ENCODE measurements at places on chromosomes 4 and X.

DNA sequence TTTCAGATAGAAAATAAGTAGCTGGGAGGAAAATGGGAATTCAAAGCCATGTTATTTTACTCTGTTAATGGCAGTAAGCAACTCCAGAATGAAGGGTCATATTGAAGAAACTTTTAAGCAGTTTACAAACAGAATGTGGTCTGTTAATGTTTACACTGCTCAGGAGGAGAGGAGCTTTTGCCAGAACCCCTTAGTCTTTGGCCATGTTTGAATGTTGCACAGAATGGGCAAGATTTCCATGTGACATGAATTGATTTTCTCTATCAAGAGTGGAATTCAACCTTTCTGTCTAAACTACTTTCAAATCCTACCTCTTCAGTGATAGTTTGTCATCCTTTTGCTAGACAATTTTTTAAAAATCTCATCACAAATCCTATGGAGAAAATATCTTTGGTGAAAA, 115.8 kb upstream of the DGKK start:
- no peak for DNase-seq

DNA sequence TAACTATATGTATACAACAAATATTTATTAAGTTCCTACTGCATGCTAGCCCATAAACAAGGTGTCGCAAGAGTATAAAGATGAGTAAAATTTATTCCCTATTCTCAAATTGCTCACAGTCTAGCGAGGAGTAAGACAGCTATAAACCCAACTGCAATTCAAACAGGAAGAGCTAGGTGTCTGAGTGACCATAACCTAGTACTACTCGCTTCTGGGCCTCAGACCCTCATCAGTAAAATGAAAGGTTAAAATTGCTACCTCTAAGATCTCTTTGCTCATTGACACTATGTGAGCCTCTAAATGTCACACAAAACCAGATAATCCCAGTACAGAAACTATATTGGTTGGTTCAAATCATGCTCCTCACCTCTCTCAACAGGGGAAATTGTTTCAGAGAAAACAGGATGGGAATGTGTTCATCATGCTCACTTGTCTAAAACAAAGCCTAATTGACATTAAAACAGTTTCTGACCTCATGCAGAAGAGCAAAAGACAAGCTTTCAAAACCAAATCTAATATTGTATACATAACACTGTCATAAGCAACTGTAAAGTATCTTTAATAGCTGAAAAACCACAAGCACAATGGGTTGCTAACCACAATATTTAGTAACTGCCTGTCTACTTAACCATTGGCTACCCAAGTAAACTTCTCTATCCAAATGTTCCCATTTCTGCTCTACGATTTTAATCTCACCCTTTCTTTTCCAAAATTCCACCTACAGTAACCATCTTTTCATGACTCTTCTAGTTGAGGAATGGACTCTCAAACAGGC, 264.6 kb upstream of the FMR1 start:
- DNase-seq, result no peak

GRCh38 chr4:115042496-115042895, 70.9 kb downstream of the NDST4 start:
- peak; percentile 1 for DNase-seq

DNA sequence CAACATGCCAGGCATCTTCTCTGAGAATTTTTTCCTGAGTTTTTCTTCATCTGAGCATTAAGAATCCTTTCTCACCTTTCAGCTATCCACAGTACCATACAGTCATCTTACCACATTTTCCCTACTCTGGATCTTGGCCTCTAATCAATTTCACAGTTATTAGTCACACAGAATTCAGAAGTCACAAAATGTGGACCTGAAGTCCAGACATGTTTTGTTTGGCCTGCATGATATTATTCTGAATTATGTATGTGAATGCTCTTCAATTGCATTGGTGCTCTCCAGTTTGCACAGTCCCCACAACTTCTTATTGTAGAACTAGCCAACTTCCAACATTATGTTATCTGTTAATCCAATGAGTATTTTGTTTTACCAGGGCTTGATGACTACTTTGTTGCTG, 102.3 kb upstream of the GRIA3 start:
- DNase-seq, result peak; percentile 49

GRCh38 chrX:130746709-130747342, 156.2 kb downstream of the ENOX2 start:
- peak; percentile 29 for DNase-seq

DNA sequence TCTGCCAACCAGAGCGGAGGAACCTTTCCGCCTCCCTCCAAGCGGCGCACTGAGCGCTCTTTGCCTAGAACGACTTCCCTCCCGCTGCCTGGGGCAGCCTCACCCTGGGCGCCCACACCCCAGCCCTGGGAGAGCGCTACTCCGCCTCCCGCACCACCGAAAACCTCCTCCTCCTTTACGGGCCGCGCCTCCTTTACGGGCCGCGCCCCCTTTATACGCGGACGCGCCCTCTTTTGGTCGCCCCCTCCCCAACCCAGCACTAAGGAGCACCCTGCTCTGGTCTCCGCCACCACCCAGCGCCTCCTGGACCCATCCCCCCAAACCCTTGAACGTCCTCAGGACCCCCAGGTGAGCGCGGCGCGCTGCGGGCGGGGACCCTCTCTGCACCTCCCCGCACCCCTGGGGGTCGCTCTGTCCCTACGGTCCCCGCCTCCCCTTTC, 586 bp upstream of the NSG1 start:
- DNase-seq, result peak; percentile 17

GRCh38 chr4:106095408-106095807, 200.1 kb downstream of the NPNT start:
- peak; percentile 48 for DNase-seq

DNA sequence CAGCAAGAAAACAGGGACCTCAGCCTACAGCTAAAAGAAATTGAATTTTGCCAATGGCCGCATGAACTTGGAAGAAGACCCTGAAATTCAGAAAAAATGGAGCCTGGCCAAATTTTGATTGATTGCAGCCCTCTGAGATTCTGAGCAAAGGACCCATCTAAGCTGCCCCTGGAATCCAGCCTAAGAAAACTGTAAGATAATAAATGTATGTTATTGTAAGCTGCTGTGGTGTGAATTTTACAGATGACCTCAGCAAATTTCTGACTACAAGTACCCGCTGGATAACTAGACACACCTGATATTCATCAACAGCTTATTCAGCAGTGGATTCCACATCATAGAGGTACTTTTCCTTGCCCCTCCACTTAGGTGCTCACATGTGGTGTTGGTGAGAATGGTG, 119.5 kb upstream of the EPHA5 start:
- peak; percentile 14 for DNase-seq

GRCh38 chr4:79862821-79863220, 210.2 kb downstream of the ANTXR2 start:
- no peak for DNase-seq

DNA sequence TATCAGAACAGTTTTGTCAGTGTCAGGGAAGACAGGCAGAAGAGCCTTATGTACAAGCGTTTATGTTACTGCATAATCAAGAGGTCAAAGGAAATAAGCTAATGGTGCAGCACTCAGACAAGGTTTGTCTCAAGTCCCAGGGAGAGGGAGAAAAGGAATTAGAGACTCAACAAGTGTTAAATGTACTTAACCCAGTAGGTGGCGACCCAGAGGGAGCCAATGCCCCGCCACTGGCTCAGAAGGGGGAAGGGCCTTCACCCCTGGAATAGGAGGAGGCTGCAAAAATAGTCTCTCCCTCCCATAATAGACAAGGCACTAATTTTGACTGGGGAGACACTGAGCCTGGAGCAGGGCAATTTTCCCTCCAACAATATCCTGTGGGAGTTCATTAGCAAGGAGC, 14.1 kb upstream of the PAPSS1 start:
- DNase-seq, result no peak

- peak; percentile 35 for DNase-seq
Measured at GRCh38 chr4:123524958-123525628, 128.5 kb downstream of the SPRY1 start.

- DNase-seq, result no peak
Measured at GRCh38 chrX:129813662-129814368, 29.9 kb downstream of the ZDHHC9 start.

- no peak for DNase-seq
Measured at GRCh38 chr4:168781341-168781740, 228.7 kb downstream of the CBR4 start.

DNA sequence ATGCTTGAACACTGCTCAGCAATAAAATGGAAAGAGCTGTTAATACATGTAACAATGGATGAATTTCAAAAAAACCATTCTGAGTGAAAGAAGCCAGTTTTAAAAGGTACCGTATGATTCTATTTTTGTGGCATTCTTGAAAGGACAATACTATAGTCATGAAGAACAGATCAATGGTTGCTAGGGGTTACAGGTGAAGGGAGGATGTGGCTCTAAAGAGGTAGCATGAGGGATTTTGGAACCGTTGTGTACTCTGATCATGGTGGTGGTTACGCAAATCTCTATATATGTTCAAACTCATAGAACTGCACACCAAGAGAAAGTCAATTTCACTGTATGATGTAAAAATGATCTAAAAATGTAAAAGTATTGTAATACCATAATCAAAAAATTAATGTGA, 40.0 kb upstream of the CTAG2 start:
- DNase-seq, result no peak

DNA sequence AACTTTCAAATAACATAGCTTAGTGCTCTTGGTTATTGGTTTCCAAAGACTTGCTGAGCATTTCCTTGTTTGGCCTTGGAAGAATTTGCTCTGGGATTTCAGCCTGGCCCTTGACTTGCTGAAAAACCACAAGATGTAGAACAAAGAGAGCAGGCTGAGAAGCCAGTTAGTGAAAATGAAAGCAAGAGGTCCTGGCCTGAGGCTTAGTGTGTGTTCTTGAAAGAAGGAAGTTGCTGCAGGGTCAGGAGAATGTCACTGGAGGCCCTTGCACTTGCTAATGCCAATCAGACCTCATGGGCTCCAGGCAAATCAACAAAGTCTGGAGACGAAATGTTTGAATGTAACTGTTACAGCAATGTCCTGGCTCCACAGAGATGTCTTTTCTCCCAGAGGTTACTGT, 79.4 kb downstream of the SYNPO2 start:
- DNase-seq, result peak; percentile 94

DNA sequence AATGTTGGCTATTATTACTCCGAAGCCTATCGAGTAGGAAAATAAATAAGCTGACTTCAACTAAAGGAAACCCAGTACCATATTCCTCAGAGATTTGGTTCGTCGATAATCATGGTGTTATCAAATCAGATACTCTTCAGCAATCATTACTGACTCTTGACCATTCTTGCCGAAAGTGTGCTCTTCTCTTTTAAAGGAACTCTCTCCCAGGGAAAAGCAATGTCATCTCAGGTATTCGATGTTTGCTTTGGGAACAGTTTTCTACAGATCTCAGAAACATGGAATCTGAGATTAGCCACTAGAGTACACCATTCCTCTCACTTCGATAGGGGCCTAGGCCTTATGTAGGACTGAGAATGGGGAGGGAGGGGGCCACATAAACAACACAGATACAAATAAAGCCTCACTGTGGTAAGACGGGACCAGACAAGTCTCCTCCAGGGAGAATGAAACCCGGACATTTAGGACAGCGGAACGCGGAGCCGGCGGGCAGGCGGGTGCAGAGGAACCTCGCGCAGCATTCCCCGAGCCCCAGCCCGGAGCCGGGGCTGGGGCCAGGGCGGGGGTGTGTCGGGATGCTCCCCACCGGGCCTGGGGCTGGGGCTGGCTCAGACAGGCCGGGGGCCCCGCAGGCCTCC, 581 bp downstream of the DNAJB14 start:
- DNase-seq, result peak; percentile 75

DNA sequence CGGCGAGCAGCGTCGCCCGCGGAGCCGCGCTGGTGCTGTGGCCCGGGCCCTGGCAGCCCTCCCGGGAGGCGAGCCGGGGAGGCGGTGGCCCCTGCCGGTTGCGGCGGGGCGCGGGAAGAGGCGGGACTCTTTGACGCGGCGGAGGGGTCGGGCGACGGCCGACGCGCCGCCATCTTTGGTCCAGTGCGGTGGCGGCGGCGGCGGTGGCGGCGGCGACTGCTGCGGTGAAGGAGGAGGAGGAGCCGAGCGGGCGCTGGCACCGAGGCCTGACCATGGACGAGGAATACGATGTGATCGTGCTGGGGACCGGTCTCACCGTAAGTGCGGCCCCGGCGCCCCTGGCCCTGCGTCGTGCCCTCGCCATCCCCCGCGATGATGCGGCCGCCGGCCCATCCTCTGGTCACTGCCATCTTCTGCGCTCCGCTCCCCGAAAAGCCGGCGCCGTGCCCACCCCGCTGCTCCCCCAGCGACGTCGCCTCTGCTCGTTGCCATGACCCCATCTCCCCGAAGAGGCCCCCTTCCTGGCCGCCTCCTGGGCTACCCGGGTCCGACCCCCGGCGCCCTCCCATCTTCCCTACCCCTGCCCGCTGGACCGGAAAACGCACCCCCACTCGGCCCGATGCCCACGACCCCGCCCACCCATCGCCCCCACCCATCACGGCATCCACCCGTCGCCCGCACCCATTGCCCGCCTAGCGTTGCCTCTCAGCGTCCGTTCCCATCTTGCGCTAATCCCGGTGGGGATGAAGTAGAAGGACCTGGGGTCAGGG, at the start of gene GDI1:
Gene GDI1, plus strand, starts transcription at position 172 of the 770 bp plus-strand sequence. Its CDS starts 101 bp downstream, at position 273.
- DNase-seq, result peak; percentile 69

GRCh38 chrX:119721487-119721886, 28.5 kb upstream of the SEPTIN6 start:
- no peak for DNase-seq

GRCh38 chr4:156176896-156177295, 223.2 kb upstream of the CTSO start:
- DNase-seq, result no peak

DNA sequence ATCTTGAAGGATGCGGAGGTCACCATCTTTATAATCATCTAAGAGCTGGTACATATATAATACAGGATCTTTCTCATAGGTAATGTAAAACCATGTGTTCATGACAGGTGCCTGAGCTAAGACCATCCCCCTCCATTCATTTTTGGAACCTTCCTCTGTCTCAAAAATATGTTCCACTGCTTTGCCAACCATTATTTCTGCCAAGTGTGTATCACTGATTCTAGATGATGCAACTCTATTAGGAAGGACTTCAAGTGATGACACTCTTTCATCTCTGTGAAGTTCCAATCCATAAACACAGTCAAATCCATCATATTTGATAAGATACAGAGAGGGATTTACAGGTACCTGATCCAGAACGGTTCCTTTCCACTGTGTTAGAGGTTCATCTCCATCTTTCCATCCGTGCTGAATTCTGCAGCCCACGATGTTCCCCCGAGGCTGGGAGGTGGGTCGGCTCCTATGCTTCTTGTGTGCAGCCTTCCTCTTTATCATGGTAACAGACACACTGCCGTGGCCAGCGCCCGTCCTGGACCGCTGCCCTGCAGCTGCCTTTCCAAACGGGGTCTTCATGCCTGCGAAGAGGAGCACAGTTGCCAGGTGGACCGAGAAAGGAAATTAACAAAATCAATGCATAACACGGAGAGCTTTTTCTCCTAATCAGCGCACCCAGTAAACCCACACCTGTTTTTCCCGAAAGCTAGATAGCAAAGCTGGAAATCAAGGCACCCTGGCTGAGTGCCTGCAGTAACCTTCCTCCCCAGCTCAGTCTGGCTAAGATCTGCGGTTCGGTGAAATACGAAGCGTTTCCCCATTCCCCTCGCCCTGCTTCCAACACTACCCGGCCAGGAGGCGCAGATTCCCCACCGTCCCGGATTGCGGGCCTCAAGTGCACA, 718 bp downstream of the SPIN3 start:
- DNase-seq, result peak; percentile 0
